ENCODE measurements at places on chromosomes 6 and 20. TPM values are rescaled to one million over a fixed set of nuclear protein-coding genes. Genes with fewer than 3 reads are reported as not detected.

- DNase-seq = no peak
Observed at GRCh38 chr6:109240370-109241084, 141.7 kb downstream of the CD164 start.

DNA sequence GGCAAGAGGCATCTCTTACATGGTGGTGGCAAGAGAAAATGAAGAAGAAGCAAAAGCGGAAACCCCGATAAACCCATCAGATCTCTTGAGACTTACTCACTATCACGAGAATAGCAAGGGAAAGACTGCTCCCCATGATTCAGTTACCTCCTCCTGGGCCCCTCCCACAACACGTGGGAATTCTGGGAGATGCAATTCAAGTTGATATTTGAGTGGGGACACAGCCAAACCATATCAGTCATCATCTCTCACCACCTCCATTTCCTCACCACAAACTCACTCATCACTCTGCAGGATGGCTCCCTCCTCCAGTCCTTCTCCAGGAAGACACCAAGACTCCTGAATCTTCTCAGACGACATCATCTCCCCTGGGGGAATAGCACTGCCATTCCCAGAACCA lies 25.8 kb upstream of the SLC16A10 start:
- no peak for DNase-seq

DNA sequence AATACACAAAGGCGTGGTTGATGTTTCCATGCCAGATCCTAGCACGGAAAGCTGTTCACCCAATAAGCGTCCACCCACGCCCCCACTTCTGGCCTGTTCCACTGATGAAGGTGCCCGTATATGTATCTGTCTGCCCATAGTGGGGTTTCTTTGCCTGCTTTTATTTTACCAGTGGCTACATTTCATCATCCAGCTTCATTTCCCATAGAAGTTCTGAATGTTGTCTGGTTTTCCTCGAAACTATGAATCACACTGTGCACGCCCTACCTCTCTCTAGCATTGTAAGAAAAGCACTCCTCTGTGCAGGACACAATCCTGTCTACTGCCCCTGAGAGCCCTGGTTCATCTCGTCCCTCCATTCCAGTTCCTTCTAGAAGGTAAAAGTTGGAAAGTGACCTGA lies 8.8 kb upstream of the CD93 start:
- no peak for DNase-seq

DNA sequence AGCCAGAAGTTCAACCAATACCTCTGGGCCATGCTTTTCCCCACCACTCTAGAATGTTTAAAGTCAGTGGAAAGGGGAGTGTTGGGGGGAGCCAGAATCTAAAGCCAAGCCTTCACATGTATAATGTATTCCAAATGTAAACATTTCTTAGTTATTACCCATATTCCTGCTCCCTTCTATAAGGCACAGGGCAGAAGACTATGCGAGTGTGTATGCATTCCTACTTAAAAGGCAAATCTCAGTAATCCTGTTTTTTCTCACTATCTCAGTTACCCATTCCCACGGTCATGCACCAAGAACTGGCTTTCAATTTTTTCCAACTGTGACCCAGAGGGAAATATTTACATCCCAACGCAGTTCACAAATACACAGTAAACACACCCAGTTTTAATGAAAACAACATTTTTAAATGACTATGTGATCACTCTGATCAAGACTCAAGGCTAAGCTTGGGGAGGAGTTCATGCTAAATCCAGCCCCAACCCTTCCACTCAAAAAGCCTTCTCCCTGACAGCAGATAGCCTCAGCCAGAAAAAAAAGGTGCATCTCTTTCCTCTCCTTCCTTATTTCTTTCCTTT lies 57.5 kb downstream of the EPB41L2 start:
- no peak for DNase-seq

The LTA gene
- 335 TPM for total RNA-seq

The KCNG1 gene
- total RNA-seq = 1.2 TPM

The TMEM217 gene
- 4.9 TPM for total RNA-seq

DNA sequence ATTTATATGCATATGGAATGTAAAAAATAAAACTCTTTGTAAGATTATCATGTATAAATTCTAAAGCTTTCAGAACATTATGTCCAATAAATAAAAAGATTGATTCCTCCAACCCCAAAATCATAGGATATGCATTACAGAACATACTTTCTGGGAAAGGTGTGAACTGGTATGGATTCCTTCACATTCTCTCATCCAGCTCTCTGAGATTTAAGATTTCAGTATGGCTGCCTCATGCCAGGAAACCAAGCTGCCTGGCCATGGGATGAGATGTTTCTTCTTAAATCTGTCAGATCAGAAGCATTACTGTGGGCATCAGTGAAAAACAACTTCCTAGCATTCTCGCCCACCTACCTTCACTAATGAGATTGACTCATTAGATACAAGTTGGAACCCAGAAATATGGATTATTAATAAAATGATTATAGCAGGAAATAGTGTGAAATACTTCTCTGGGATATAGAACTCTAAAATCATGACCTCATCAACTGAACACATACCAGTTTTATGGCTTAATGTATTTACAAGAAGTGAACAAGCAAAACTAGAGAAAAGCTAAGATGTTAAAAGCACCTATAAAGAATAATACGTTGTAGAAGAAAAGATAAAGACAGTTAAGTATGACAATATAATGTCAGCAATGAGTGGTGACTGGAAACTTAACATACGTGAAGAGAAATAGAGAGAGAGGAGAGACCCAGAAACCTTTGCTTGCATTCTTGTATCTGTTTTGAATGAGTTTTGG lies 171.6 kb upstream of the PHACTR1 start:
- DNase-seq = no peak

The CALHM4 gene
- total RNA-seq = not detected

DNA sequence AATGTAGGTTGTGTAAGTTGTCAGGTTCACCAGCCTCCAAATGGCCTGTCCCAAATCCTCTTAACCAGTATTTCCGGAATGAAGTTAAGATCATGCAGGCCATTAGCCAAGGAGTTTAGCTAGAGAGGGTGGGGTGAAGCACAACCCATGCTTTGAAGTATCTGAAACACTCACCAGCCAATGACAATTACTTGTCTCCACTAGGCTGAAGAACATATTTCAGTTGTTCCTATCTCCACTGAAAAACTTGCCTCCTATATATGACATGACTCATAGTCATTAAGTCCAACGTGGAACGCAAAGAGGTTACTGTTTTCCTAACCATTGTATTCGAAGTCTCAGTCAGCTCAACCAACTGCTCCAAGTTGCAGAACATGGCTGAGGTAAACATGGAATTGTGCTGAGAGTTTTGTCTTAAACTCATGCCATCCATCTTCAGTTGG lies 37.4 kb upstream of the TNFAIP3 start:
- no peak for DNase-seq

GRCh38 chr20:25014816-25015215 lies 22.3 kb upstream of the APMAP start:
- DNase-seq = no peak

DNA sequence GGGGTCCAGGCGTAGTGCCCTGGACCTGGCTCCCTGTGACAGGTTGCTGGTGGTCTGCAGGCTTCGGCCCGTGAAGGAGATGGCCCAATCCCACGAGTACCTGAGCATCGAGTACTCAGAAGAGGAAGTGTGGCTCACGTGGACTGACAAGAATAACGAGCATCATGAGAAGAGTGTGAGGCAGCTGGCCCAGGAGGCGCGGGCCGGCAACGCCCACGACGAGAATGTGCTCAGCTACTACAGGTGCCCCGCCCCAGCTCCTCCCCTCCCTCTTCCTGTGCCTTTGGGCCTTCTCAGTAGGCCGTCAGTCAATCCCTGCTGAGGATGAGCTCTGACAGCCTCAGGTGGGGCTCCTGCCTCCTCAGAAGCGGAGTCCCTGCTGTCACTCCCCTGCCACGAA lies 42.6 kb downstream of the UQCC2 start:
- no peak for DNase-seq

- no peak for DNase-seq
Observed at GRCh38 chr6:25418454-25419052, 139.4 kb downstream of the CARMIL1 start.

DNA sequence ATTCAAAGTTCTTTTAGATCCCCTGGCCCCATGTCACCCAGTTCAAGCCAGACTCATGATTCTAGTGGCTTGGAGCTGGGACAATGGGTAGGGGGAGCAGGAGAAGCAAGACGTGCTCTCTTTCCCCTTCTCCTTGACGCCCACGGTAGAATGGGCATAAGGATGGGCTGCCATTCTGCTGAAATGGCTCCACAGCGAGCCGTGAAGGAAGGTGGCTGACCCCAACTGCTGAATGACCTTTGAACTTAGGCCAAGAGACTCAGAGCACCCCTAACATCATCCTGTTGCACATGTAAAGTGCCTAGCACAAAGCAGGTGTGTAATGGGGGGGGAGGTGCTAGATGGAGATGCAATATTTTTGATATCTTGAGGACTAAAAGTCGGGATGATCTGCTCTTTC lies 15.8 kb upstream of the PTPN1 start:
- no peak for DNase-seq

The RAD21L1 gene
- total RNA-seq = not detected

The TP53TG5 gene
- 0.40 TPM for total RNA-seq

DNA sequence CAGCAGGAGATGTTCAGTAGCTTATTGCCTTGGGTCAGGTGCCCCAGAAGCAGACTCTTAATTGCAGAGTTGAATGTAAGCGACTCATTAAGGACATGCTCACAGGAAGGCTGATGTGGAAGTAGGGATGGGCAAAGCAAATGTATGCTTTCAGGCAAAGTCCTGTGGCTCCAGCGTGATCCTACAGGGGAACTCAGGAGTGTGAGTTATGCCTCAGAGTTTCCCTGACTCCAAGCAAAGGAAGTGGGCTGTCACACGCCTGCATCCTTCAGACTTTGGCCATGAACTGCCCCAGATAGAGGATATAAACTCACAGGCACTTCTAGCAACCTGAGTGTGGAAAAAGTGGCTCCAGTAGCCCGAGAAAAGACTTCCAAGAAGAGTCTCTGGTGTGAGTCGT lies 64.9 kb upstream of the ZNF133 start:
- DNase-seq = no peak

The HMGCLL1 gene
- total RNA-seq = not detected

The WFDC11 gene
- total RNA-seq = not detected

The VWA7 gene
- total RNA-seq = 1.6 TPM

The GPX5 gene
- not detected for total RNA-seq

DNA sequence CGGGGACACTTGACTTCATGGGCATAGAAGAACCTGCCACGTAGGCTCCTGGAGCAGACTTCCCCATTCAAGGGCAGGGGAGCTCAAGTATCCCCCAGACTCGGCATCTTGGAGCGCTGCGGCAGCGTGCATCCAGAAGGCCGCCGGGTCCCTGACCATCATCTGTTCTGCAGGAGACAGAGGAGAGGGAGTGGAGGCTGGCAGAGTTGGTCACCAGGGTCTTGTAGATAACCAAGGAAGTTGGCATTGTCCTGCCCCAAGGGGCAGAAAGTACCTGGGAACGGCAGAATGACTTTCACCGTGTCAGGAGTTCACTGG lies 82.8 kb downstream of the TCP11 start:
- DNase-seq = no peak

DNA sequence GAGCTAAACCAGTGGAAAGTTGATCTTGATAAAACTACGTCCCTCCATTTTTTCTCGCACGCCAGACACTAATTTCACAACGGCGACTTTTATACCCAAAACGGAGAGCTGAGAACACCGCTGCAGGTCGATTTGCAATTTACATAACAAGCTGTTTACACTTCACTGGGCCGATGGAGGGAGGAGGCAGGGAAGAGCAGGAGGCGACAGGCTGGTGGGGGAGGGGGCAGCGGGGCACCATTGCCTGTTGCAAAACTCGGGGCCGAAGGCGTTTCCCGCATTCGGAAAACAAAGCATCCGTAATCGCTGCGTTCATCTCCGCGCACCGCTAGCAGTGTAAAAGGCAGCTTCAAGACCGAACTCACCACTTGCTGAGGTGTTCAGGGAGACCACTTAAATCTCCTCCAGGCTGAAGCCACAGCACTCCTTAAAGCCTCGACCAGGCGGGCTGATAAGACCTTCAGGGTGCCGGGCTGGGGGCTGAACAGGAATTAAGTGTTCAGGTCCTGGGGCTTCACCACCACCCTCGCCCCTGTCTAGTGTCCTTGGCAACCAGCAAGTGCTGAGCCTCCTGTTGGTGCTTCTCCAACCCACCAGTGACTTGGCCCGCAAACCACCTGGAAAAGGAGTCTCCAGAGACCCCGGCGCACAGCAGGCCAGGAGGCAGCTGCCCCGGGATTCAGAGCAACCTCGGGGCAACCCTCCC lies 2.0 kb upstream of the FOXC1 start:
- no peak for DNase-seq

DNA sequence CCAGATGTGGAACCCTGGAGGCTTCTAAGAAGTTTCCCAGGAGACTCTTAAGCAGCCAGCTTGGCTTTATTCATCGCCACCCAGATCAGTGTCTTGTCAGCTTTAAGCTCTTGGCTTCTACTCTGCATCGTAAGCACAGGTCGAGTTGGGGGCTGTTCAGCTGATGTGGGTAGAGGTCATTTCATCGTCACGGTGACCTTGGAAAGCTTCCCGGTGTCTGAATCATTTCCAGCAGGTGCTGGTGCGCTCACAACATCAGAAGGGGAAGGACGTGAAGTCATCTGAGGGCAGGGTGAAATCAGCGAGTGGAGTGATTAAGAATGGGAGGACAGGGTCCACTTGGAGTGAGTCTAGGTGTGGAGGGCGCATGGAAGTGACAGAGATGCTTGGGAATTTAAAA lies 112.6 kb downstream of the SASH1 start:
- DNase-seq = no peak

GRCh38 chr6:303948-304558 lies 11.8 kb downstream of the DUSP22 start:
- no peak for DNase-seq

DNA sequence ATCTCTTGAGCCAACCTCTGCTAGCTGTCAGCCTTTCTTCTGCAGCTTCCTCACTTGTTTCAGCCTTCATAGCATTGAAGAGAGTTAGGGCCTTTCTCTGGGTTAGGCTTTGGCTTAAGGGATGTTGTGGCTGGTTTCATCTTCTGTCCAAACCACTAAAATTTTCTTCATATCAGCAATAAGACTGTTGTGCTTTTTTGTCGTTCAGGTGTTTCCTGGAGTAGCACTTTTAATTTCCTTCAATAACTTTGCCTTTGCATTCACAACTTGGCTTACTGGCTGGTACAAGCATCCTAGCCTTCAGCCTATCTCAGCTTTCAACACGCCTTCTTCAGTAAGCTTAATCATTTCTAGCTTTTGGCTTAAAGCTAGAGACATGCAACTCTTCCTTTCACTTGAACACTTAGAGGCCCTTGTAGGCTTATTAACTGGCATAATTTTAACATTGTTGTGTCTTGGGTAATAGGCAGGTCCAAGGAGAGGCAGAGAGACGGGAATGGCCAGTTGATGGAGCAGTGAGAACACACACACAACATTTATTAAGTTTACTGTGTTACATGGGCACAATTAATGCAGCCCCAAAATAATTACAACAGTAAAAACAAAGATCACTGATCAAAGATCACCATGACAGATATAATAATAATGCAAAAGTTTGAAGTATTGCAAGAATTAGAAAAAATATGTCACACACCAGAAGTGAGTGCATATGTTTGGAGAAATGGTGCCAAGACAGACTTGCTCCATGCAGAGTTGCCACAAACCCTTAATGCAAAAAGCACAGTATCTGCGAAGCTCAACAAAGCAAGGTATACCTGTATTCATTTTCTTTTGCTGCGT lies 98.6 kb downstream of the HIVEP1 start:
- no peak for DNase-seq

- no peak for DNase-seq
Observed at GRCh38 chr20:40680161-40680959, 8.7 kb downstream of the MAFB start.

The CCM2L gene
- not detected for total RNA-seq

GRCh38 chr6:131024565-131024964 lies 38.5 kb downstream of the EPB41L2 start:
- DNase-seq = no peak

The PROKR2 gene
- total RNA-seq = not detected

The MDFI gene
- not detected for total RNA-seq

Measured in activated naive CD8-positive, alpha-beta T cell treated with anti-CD3 and anti-CD28 coated beads for 36 hours (primary cell).